ENCODE measurements at places on chromosomes 12 and 14. TPM values are rescaled to one million over a fixed set of nuclear protein-coding genes. Genes with fewer than 3 reads are reported as not detected.
A peak's percentile ranks its signal among the peaks of the same experiment; 100 is the strongest.

GRCh38 chr12:79299447-79300198 is 391.1 kb downstream of the PAWR start:
- H3K27ac ChIP-seq = no peak overlapping the region
- H3K4me1 ChIP-seq = no peaks in the 10 kb centered on the region
- no peak overlapping the region for H3K4me3 ChIP-seq
- H3K27me3 ChIP-seq = no peaks in the 10 kb centered on the region
- DNase-seq = no peak

The ZFHX2 gene
- total RNA-seq = 12.8 TPM

- DNase-seq = no peak
- H3K27me3 ChIP-seq = no peaks in the 10 kb centered on the region
- no peaks in the 10 kb centered on the region for H3K36me3 ChIP-seq
- H3K27ac ChIP-seq = no peak overlapping the region
- H3K4me3 ChIP-seq = no peak overlapping the region
- H3K4me1 ChIP-seq = no peaks in the 10 kb centered on the region
Observed at GRCh38 chr12:46110223-46110611, 119.8 kb upstream of the SCAF11 start.

The DIP2B gene
- total RNA-seq = 21.3 TPM

- H3K4me3 ChIP-seq = no peak overlapping the region
- no peaks in the 10 kb centered on the region for H3K27me3 ChIP-seq
- peaks cover 10% of the 10 kb centered on the region for H3K4me1 ChIP-seq
- peak; percentile 67 for DNase-seq
Observed at GRCh38 chr14:54133896-54134295, 177.3 kb upstream of the BMP4 start.

The PSMD9 gene
- total RNA-seq = 39.4 TPM

The RAD51AP1 gene
- total RNA-seq = 58.3 TPM

GRCh38 chr14:100413699-100414098 is 90.6 kb downstream of the SLC25A47 start:
- no peak for DNase-seq
- H3K27ac ChIP-seq = no peak overlapping the region
- no peaks in the 10 kb centered on the region for H3K36me3 ChIP-seq

DNA sequence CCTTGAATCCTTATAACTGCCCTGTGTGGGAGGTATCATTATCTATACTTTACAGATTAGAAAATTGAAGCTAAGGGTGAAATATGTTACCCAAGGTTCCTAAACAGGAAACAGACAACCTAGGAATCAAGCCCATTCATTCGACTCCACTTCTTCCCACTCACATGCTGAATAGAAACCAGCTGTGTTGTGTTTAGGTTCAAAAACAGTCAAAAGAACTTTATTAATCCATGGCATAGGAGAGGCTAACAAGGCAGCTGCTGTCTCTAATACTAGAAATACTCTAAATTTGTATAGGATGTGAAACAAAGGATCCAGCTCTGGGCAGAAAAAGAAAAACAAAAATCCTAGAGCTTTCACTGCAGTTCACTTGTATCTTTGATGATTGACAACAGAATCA is 9.9 kb downstream of the AMDHD1 start:
- no peak for DNase-seq
- peaks cover 10% of the 10 kb centered on the region for H3K4me1 ChIP-seq
- no peaks in the 10 kb centered on the region for H3K36me3 ChIP-seq
- H3K27me3 ChIP-seq = peaks cover 8% of the 10 kb centered on the region

The IL31 gene
- not detected for total RNA-seq

DNA sequence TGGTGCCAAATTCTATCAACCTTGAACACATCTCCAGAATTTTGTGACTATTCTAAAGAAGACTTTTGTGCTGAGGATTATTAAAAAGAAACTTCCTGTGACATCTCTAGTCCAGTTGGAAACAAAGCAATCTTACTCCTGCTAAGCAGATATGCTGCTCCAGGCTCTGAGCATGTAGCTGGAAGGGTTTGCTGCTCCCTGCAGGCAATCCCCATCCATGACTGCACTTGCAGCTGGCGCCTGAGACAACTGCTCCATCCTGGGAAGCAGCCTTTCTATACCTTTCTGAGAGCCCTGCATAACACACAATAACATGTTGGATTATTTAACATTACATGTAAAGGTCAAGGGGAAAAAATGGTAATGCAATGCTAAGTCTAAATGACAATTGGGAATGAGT is 105.1 kb downstream of the NDUFA12 start:
- DNase-seq = peak; percentile 65
- H3K27me3 ChIP-seq = no peaks in the 10 kb centered on the region
- no peaks in the 10 kb centered on the region for H3K4me1 ChIP-seq
- H3K4me3 ChIP-seq = no peak overlapping the region
- no peak overlapping the region for H3K27ac ChIP-seq

- peaks cover 13% of the 10 kb centered on the region for H3K4me1 ChIP-seq
- no peak overlapping the region for H3K4me3 ChIP-seq
- no peaks in the 10 kb centered on the region for H3K36me3 ChIP-seq
- DNase-seq = peak; percentile 95
Observed at GRCh38 chr12:106581543-106582248, 1.1 kb upstream of the RFX4 start.

DNA sequence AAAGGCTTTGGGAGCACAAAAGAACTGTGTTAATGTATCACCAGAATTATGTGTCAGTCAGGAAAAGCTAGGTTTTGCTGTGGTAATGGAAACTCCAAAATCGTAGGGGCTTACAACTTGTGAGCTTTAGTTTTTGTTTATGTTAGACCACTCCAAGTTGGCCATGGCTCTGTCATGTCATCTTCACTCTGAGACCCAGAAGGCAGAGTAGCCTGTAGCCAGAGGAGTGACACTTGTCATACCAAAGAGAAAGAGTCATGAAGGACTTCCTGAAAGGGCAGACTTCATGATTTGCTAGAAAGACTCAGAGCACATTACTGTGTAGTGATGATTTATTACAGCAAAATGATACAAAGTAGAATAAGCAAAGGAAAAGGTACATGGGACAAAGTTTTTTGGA is 133.6 kb upstream of the SSTR1 start:
- no peaks in the 10 kb centered on the region for H3K4me1 ChIP-seq
- no peaks in the 10 kb centered on the region for H3K36me3 ChIP-seq
- no peaks in the 10 kb centered on the region for H3K27me3 ChIP-seq
- no peak overlapping the region for H3K27ac ChIP-seq
- DNase-seq = no peak

The NKX2-1 gene
- 0.62 TPM for total RNA-seq

GRCh38 chr14:63544591-63545299 is 1.6 kb upstream of the PPP2R5E start:
- no peak for DNase-seq
- H3K36me3 ChIP-seq = peaks cover 5% of the 10 kb centered on the region

All from endodermal cell (in vitro differentiated cells).